ENCODE measurements at places on chromosomes 7 and 10.

- no peak for DNase-seq
Measured at GRCh38 chr10:72679838-72680241, 12.1 kb upstream of the MCU start.

DNA sequence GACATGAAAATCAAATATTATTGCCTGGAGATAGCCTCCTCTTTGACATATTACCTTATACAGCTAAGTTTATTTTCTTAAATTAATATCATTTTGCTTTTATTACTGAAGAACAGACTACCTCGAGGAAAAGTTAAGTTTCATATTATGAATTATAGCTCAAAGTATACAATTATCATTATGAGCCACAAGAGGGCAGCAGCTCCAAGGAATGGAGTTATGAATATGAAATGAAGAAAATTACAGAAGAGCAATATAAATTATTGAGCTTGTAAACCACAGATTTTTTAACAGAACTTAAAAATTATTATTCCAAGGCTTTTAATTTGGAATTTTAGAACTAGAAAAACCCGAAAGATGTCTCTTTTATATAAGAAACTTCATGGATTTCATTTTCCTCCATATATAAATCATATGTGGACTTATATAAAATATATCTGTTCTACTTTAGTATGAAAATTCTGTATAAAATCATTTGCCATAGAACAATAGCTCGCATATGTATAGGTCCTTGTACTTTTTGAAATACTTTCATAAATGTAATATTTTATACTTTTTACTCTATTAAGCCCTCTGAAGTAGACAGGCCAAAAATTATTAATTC lies 40.1 kb downstream of the IQUB start:
- DNase-seq = no peak

GRCh38 chr10:126421756-126422256 lies 33.5 kb upstream of the ADAM12 start:
- DNase-seq = no peak

GRCh38 chr10:5165738-5166137 lies 19.2 kb downstream of the AKR1C8 start:
- DNase-seq = no peak

- DNase-seq = no peak
Measured at GRCh38 chr10:3813986-3814837, 29.2 kb upstream of the KLF6 start.

DNA sequence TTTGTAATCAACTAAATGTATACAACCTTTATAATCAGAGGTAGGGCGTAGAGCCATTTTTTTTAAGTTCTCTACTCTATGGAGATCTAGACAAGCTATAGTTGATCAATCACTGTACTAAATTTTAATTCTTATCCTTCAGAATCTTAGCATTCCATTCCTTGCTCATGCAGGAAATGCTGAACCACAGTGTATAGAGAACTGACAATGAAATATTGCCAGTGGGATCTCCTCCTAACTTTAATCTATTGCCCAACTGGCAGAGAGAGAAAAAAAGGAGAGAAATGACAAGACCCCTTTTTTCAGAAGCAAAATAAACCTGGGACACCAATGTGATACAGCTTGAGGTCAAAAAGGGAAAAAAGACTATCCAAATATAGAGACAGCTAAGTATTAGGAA lies 26.4 kb upstream of the PPP3CB start:
- DNase-seq = no peak

- DNase-seq = no peak
Measured at GRCh38 chr10:64515970-64516699, 994.9 kb downstream of the REEP3 start.

- DNase-seq = no peak
Measured at GRCh38 chr10:114928818-114929217, 9.2 kb upstream of the TRUB1 start.

DNA sequence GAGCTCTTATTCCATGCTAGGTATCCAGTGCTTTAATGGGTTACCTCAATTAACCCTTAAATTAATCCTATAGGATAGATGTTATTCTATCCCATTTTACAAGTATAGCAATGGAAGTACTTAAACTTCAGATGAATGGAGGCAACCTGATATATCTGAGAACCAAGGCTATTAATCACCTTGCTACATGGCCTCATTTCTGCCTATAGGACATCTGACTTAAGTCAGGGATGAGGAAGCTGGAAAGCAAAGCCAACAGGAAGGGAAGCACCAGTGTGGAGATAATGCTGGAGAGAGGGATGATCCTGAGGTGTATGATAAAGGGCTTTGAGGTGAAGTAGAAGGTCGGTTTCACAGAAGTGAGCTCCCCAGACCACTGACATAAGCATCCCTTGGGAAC lies 132.3 kb downstream of the CHN2 start:
- no peak for DNase-seq

DNA sequence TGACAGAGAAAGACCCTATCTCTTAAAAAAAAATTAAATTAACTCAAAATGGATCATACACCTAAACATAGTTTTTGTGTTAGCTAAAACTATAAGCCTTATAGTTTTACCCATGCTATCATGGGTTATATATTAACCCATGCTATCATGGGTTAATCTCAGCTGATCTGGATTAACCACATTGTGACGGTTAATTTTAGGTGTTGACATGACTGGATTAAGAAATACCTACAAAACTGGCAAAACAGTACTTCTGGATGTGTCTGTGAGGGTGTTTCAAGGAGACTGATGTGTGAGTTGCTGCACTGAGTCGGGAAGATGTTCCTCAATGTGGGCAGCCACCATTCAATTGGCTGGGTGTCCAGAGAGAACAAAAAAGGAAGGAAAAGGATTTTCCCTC lies 44.3 kb upstream of the FXYD4 start:
- DNase-seq = no peak

- no peak for DNase-seq
Measured at GRCh38 chr7:81533931-81534330, 235.9 kb downstream of the HGF start.

GRCh38 chr10:42475168-42476098 lies 162.9 kb downstream of the ZNF33B start:
- no peak for DNase-seq

DNA sequence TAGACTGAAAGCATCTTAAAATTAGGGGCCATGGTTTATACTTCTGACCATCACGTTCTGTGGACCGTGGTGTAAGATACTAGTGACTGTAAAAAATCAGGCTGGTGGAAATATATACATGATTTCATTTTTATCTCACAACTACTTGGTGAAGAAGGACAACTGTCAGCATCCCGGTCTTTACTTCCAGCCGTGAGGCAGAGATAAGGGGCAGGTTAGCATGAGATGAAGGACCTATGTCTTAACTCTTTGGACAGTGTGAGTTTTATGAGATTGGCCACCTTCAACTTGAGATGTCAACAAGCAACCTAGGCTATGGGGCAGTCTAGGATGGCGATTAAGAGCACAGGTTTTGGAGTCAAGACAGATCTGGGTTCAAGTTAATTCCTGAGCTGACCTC lies 37.5 kb upstream of the FAM171A1 start:
- no peak for DNase-seq

DNA sequence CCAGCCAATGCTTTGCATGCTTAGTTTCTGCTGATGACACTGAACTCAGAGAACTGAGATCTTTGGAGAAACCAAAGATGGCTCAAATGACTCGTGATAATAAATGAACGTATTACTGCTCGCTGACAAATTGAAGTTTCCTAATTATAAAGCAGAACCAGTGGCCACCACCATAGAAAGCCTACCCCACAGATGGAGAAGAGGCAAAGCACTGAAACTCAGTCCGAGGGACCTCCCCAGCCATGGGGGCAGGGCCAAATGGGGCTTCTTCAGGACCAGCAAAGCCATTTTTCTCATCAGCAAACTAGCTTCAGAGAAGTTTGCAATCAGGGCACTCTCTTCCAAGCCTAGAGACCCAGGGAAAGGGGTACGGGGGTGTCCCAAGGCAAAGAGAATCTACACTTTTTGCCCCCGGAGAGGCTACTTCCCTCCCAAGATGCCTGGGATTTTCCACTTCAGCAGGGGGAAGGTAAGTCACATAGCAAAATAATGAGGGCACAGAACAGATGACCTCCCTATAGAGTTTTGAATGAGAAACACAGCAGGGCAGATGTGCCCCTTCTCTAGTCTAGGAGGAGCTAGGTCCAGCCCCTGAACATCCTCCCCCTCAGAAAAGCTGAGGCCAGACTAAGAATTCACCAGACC lies 4.3 kb upstream of the IL6 start:
- no peak for DNase-seq

- DNase-seq = no peak
Measured at GRCh38 chr7:43105521-43106120, 6.8 kb upstream of the HECW1 start.

GRCh38 chr7:140635816-140636215 lies 4.8 kb downstream of the DENND2A start:
- DNase-seq = no peak

DNA sequence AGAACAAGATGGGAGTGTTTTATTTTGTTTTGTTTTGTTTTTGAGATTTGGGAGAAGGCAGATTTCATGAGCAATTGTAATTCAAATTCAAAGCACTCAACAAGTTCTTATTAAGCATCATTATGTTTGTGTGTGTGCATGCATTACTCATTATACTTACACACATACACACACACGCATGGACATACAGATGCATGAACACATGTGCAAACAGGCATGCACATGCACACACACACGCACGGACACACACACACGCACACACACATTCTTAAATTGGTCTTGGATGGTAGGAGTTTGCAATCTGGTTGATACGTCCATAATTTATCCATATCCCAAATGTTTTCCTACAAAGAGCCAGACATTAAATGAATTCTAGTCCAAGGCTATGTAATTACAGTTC lies 702.8 kb downstream of the INHBA start:
- DNase-seq = no peak

DNA sequence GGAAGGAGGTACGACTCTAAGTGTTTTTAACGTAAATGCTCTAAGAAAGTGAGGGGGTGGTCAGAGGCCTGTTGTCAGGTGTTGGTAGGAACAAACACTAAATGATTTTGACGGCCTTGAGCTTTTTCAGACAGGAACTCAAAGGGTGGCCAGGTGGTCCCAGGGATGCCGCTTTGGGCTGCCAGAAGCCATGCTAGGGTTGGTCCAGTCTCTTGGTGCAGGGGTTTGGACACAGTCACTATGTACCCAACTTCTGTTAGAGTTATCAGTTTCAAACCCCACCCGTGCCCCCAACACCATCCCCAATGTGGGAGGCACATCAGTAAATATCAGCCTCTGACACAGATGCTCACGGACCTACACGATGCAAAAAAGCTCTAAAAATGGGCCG lies 9.3 kb downstream of the ATP6V0E2 start:
- DNase-seq = no peak

DNA sequence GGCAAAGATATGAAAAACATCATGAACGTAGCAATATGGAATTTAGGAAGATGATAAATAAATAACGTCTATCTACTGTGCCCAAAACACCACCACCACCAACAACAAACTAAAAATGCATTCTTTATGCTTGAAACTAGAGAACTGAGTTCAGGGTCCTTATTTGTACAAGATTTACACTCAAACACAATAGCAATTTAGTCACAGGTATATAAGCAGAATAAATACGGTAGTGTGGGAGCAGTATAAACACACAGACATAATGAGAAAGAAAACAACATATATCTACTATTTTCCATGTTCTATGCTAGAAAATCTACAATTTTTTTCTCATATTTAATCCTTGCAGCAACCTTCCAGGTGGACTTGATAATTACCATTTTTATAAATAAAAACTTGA lies 64.3 kb downstream of the ARL4A start:
- DNase-seq = no peak

DNA sequence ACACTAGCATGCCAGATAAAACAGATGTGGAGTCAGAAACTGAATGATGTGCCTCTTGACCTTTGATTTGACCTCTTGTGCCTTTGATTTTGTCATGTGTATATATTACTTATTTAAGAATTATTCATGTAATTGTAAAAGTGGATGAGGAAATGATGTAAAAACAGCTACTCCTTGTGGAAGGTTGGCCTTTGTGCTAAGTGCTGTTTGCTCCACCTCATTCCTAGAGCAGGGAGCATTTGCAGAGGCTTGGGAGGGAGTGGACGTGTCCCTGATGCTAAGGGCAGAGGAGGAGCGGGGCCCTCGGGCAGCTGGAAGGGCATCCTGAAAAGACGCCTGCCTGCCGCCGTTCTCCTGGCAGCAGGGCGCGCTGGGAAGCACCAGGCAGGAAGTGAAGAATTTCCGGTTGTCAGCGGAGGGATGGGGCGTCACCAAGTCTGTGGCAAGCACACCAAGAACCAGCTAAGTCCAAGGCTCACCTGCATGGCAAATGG lies 197.6 kb upstream of the ZNF32 start:
- DNase-seq = peak; percentile 30

- DNase-seq = no peak
Measured at GRCh38 chr7:66778201-66778600, 37.7 kb downstream of the RABGEF1 start.

DNA sequence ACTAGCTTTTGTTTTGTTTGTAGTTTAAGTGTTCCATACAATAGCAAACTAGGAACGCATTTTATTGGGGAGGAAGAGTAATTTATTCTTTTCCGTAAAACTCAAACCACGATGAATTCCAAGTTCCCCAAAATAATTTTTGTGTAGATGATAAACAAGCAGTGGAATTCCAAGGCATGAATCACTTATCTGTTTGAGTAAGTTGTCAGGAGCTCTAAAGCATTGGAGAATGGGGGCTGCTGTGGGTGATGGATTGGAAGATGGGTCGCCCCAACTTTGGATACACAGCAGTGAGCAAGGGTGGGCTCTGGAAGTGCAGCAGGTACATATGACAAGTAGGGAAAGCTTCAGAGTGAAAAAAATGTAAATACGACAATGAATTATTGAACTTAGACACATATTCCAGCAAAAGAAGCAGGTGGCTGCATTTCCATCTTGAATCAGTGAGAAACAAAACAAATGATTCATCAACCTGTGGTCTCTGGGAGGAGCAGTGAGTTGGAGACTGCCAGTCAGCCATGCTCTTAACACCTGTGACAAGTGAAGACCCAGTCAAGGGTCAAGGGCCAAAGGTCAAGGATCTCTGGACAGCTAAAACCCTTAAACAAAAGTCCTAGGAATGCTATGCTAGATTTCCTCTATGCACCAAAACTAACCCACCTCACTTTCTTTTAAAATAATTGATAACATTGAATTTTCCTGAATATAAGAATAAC lies 34.2 kb upstream of the ADRB1 start:
- no peak for DNase-seq

DNA sequence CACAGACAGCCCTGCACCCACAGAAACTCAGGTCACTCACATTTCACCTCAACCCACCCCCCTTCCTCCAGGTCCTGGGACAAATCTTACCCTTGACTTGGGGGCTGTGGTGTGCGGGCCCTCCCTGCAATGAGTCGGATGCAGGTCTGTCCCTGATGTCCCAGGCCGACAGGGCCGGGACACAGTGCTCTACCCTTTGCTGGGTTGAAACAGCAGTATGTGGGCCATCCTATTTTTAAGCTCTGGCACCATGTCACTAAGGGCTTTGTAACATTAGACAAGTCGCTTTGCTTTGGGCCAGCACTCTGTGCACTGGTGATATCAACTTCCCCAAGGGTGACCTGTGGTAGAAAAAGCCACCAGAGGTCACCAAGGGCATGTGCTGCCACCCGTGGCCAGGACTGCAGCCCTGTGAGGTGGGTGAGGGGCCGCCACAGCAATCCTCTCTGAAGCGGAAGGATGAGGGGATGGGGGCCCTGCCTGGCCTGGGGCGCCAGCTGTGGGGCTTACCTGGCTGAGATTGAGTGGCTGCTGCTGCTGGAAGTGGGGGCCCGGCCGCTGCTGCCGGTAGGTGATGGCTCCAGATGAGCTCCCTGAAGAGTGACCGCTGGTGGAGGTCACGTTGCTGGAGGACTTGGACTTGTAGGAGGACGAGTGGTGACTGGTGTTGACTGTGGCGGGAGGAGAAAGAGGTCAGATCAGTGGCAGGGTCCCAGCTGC lies 51.3 kb downstream of the CLEC2L start:
- DNase-seq = no peak

GRCh38 chr7:89377219-89377618 lies 581.7 kb upstream of the TEX47 start:
- no peak for DNase-seq

All from stimulated activated CD4-positive, alpha-beta T cell treated with anti-CD3 and anti-CD28 coated beads, Interleukin-1b, Interleukin-23, amount 100 ng/mL, for 48 hours (primary cell).